Hematopoietic multipotent progenitor cell (in vitro differentiated cells): ENCODE measurements at places on chromosomes 12 and 14. TPM values are rescaled to one million over a fixed set of nuclear protein-coding genes. Genes with fewer than 3 reads are reported as not detected.

Gene CBLN3
- 0.54 TPM for total RNA-seq

Gene RTN1
- total RNA-seq, result 0.54 TPM

Gene CPNE6
- not detected for total RNA-seq

Gene PTGER2
- total RNA-seq, result 43.6 TPM

Gene OVCH1
- not detected for total RNA-seq

Gene RNASE1
- 1.3 TPM for total RNA-seq

Gene TESPA1
- total RNA-seq, result 342 TPM

Gene HIGD1C
- total RNA-seq, result not detected

Gene AGAP2
- 82.9 TPM for total RNA-seq

Gene ANKS1B
- not detected for total RNA-seq

Gene ALG10
- 24.8 TPM for total RNA-seq

Gene A2ML1
- under 0.01 TPM for total RNA-seq

Gene POTEG
- total RNA-seq, result not detected

Gene AQP2
- under 0.01 TPM for total RNA-seq

Gene LTBP2
- 0.27 TPM for total RNA-seq

Gene CHURC1
- total RNA-seq, result 26.9 TPM

Gene SERPINA5
- not detected for total RNA-seq

Gene LAG3
- total RNA-seq, result 12.1 TPM

Gene CHFR
- total RNA-seq, result 29.9 TPM

Gene NPFF
- total RNA-seq, result not detected

Gene EIF2S3B
- 10.2 TPM for total RNA-seq
